Adipocyte (in vitro differentiated cells): ENCODE measurements at places on chromosomes 3 and 15.

GRCh38 chr15:80591471-80591870 lies 103.6 kb upstream of the ABHD17C start:
- DNase-seq: no peak

GRCh38 chr3:331881-332280 lies 135.3 kb downstream of the CHL1 start:
- no peak for DNase-seq

- DNase-seq: no peak
These were observed 133.1 kb upstream of the LRRN1 start for GRCh38 chr3:3665961-3666640.

GRCh38 chr15:78365917-78366316 lies 25.8 kb downstream of the CRABP1 start:
- DNase-seq: peak; percentile 36

DNA sequence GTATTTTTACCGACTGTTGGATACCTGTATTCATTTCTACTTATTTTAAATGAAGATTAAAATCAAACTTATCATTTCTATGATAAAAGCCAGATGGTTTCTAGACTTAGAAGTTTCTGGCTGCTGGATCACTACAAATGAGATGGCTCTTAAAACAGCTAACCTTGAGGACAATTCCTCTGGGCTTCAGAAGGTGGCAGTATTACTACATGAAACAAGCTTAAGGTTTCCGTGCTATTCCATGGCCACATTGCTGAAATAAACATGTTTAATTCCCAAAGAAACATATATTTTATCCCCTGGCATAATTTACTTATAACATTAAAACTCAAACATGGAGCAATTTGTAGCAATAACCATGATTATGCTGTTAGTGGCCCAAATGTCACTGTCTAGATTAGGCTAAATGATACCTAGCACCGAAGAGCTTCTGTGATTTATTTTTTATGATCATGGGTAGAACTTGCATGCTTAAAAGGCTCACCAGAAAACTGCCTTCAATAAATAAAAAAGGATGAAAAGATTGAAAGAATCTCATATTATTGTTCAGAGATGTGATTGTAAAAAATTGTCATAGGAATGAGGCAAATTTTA lies 204.0 kb upstream of the NANOGP8 start:
- DNase-seq: peak; percentile 88

GRCh38 chr15:52137432-52138357 lies 25.1 kb upstream of the BCL2L10 start:
- DNase-seq: no peak

DNA sequence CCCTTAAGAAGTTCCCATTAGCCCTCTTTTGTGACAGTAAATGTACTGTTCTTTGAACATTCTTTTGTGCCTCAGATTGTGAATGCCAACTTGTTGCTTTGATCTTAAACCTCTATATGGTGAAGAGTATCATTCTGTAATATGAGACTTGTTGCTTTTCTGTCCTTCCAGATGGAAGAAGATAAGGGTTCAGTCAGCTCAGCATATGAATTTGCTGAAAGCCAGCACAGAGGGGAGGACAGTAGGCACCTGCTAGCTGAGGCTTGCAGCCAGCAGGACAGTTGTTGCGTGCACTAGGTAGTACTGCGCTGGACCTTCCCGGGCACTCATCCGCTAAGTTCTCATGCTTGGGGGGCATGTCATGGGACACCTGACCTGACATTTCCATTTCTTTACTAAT lies 74.7 kb downstream of the DCUN1D1 start:
- no peak for DNase-seq

- no peak for DNase-seq
These were observed 20.4 kb upstream of the MAP6D1 start for GRCh38 chr3:183845608-183846288.

- no peak for DNase-seq
These were observed 36.4 kb downstream of the DNAJB8 start for GRCh38 chr3:128430301-128430700.

GRCh38 chr15:89576417-89576773 lies 1.1 kb downstream of the TICRR start:
- peak; percentile 24 for DNase-seq

GRCh38 chr3:106610362-106610959 lies 741.6 kb upstream of the CBLB start:
- DNase-seq: peak; percentile 55
